ENCODE measurements at places on chromosomes 7 and 10.

- no peak for DNase-seq
Observed at GRCh38 chr7:27942711-27943110, 202.7 kb downstream of the TAX1BP1 start.

- DNase-seq: no peak
Observed at GRCh38 chr7:37741776-37742175, 58.2 kb downstream of the GPR141 start.

DNA sequence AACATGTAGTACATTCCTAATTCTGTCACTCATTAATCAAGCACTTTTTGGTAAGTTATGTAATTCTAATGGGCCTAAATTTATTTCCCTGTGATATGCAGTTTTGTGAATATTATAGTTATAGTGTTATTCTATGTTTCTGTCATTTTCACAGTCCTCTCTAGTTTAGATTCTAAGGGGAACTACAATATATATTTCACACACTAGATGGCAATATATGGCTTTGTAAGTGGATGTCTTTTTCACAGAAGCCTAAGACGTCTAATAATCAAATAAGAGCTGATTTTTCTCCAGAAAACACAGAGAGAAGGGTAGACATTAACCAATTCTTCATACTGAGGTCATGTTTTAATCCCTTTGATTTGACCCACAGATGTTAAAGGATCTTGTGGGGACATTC, 18.0 kb downstream of the RNLS start:
- no peak for DNase-seq

GRCh38 chr10:102241032-102241443, 274 bp downstream of the PITX3 start:
- DNase-seq: no peak

DNA sequence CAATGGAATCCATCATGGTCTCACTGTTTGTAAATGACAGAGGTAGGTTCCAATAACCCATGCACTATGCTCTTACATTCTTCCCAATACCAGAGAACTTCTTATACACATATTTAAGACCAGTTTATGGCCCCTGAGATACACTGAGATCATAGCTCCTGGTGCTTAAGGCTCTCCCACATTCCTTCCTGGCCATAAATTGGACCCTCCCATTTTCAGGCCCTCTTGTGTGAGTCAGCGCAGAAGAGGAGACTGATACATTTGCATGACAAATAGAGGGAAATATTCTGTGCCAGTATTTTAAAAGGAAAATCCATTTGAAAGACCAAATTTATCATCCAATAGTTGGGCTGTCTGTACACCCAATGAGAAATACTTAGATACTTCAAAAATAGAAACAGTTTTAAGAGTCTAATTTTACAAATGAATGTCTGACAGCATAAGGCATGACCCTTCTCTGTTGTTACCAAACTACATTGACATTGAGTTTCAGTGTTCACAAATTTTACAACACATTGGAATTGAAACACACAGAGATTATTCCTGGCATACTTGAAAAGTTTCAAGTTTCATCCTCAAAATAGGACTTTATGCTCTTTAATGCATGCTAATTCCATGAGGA, 35.3 kb downstream of the SLC16A9 start:
- DNase-seq: peak; percentile 35

DNA sequence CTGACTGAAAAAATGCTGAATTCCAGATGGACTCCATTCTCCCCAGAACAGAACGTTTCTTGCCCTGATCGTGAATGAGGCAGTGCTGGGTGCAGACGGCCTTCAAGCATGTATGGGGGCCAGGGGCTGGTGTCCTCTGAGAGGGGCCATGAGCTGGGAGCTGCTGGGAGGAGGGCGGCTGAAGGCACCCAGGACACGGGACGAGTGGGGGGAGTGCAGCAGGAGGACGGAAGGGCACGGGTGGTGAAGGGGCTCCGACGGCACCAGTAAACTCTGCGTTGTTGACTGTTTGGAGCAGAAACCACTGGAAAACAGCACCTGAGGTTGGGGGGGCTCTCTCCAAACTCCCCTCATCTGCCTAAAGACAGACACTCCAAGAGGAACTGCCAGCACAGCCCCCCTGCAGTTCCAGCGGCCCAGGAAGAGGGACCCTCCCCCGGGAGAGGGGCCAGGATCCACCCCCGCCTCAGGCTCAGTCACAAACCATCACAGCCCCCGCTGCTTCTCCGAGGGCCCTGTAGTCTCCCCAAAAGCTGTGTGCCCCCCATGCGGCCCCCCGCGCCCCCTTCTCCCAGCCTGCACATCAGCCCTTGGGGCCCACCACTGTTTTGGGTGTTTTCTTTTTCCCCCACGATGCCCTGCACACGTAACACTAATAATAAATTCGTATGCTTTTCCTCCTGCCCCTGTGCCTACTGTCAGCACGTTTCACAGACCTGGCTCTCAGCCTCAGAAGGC, 55.5 kb downstream of the DPYSL4 start:
- DNase-seq: no peak

GRCh38 chr10:131831561-131831960, 69.2 kb upstream of the PPP2R2D start:
- DNase-seq: no peak

DNA sequence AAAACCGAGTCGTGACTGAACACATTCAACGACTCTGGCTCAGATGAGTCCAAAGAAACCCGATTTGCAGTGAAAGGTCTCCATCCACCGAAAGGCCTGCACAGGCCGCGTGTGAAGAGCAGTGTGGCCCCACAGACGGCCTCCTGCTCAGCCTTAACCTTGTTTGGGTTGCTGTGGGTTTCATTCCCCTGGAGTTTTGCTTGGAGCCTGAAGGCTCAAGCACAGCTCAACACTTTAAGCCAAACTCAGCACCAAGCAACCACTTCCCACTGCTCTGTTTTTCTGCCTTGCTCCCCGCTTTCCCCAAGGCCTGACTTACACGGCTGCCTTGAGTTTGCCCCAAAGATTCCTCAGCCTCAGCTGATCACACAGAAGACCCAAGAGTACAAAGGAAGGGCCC, 398.2 kb upstream of the NFE2L3 start:
- no peak for DNase-seq

- no peak for DNase-seq
Observed at GRCh38 chr7:115034515-115034914, 112.6 kb downstream of the MDFIC start.

DNA sequence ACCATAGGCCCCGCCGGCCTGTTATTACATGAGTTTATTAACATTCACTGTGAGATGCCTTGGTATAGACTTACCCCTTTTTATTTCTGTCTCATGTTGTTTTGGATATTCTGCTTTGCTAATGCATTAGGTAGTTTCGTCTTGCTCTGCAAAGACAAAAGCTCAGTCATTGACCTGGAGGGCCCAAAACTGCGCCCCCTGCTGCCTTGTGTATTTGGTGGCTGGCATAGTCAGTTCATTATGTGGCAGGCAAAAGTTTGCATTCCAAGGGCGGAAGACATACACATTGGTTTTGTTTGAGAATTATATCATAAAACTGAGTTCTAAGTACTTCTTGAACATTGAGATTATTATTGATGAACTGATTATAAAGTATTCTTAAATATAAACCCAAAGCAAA, 372.5 kb downstream of the SDK1 start:
- DNase-seq: no peak

DNA sequence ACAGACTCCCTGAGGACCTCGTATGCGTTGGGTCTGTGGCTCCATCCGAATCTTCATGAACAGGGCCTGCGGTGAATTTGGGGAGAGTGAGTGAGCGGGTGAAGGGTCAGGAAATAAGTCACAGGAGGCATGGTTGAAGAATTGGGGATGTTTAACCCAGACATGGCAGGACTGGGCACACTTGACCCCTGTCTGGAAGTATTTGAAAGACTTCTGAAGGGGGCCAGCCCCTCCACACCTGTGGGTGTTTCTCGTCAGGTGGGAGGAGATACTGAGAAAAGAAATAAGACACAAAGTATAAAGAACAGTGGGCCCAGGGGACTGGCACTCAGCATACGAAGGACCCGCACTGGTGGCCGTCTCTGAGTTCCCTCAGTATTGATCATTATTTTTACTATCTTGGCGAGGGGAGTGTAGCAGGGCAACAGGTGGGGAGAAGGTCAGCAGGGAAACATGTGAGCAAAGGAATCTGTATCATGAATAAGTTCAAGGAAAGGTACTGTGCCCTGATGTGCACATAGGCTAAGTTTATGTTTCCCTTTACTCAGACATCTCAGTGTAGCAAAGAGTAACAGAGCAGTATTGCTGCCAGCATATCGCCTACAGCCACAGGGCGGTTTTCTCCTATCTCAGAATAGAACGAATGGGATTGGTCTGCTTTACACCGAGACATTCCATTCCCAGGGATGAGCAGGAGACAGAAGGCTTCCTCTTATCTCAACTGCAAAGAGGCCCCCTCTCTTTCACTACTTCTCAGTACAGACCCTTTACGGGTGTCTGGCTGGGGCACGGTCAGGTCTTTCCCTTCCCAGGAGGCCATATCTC, 38.2 kb upstream of the PFKFB3 start:
- DNase-seq: no peak

DNA sequence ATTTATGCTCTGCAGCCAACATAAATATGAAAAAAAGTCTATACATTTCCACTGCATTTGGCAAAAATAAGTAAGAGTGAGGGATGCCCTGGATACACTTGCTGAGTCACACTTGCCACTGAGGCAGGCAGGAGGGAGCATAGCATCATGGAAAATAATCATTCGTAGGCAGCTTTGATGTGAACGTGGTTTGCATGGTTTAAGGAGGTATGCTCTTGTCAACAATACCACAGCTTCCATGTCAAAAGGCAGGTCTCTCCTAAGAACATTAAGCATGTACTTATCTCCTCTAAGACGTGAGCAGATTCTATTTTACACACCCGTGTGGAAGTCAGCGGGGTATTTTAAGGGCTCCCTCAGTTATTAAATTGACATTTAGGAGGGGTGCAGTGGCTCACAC, 89.2 kb upstream of the WDR11 start:
- DNase-seq: no peak

DNA sequence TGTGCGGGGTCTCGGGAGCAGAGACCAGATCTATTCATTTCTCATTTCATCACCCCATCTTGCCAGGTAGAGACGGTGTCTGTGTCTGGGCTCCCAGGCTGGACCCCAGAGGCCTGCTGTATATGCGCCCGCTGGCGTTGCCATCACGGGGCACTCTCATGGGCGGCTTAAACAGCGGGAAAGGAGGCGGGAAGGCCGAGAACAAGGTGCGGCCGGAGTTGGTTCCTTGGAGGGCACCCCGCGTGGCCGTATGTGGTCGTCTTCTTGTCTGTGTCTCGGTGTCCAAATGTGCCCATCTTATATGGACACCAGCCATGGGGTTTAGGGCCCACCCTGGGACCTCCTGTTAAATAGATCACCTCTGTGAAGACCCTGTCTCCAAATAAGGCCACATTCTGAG, 2.1 kb upstream of the CFAP46 start:
- no peak for DNase-seq

- DNase-seq: no peak
Observed at GRCh38 chr7:136897676-136898075, 29.2 kb downstream of the CHRM2 start.

DNA sequence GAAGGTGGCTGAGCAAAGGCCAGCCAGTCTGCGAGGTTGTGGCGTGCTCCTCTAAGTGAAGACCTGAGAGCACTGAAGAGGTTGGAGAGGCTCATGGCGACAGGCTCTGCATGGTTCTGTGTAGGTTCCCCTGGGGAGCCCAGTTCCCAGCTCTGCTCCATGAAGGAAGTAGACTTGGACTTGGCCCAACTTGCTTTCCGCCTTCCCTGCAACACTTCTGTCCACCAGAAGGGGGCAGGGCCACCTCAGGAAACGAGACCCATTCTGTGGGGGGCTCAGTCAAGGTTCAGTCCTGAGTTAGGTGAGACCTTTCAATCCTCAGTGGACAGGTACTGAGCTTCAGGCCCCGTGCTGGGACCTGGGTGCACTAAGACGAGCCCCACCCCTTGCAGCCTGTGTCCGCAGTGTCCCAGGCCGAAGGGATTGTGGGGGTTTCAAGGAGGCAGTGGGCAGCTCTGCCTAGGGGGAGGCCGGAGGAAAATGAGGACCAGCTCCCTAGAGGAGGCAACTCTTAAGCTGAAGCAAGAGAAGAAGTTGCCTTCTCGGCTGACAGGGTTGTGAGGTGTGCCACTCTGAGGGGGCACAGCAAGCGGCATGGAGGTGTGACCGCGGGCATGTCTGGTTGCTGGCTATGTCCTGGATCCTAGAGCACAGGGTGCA, 15.0 kb upstream of the PCBD1 start:
- no peak for DNase-seq

GRCh38 chr7:41517771-41518170, 185.1 kb downstream of the INHBA start:
- no peak for DNase-seq

DNA sequence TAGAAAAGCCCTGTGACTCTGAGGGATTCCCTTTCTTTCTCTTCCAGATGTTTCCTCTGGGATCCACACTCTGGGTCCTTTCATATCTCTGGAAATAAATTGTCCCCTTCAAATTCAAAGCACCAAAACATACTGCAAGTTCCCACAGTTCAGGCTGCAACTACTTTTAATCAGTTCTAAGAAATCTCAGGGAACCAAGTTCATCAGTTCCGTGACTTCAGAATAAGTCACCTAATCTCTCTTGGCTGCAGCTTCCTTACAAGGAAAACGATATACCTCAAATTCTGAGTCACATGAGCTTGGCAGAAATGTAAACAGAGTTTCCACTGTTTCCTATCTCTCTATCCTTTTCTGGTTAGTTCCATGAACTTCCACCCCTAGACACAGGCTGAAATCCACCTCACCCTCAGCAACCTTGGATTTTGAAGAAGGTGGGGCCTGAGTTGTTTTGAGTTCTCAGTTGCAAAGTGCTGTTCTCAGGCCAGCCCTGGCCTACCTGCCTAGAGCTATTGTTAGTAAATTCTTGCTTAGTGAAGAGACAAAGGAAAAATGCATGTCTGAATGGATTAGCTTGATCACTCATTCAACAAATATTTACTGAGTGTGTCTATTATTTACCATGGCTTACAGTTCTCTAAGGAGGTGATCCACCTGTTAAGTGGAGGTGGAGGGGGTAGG, 59.3 kb upstream of the IL6 start:
- DNase-seq: no peak

GRCh38 chr7:27102581-27103442, at the start of gene HOXA2:
TSS of gene HOXA2 (minus strand) at chr7:27102683. CDS start at chr7:27102500, 183 bp downstream.
- DNase-seq: no peak

- DNase-seq: no peak
Observed at GRCh38 chr10:78360284-78360683, 326.6 kb downstream of the RPS24 start.

DNA sequence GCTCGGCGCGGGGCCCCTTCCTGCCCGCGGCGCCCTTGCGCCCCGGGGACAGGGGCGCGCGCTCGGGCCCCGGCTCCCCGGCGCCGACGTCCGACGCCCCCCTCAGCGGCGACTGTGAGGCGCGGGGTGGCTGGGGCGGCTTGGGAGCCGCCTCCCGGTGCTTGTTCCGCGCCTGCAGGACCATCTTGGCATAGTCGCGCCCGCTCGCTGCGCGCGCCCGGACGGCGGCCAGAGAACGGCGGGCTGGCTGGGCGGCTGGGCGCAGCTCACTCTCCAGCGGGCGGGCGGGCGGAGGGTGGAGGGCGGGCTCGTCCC, at the start of gene DPY19L1:
Gene DPY19L1, minus strand, starts transcription at position 275 of the 315 bp plus-strand sequence. Its CDS starts 91 bp downstream, at position 184.
- DNase-seq: no peak

GRCh38 chr10:119550827-119551226, 8.3 kb upstream of the RGS10 start:
- DNase-seq: no peak

- no peak for DNase-seq
Observed at GRCh38 chr7:77246026-77246640, 46.5 kb upstream of the FGL2 start.

Measured in HS-27A (cell line).